ENCODE measurements at places on chromosomes 16 and 17. TPM values are rescaled to one million over a fixed set of nuclear protein-coding genes. Genes with fewer than 3 reads are reported as not detected.
A peak's percentile ranks its signal among the peaks of the same experiment; 100 is the strongest.

- no peak for DNase-seq
- no peak overlapping the region for H3K4me3 ChIP-seq
- H3K27me3 ChIP-seq, result no peaks in the 10 kb centered on the region
- peaks cover 19% of the 10 kb centered on the region for H3K4me1 ChIP-seq
- no peaks in the 10 kb centered on the region for H3K36me3 ChIP-seq
- no peak overlapping the region for H3K27ac ChIP-seq
These were observed 22.3 kb downstream of the SAP30BP start for GRCh38 chr17:75689441-75689873.

GRCh38 chr16:2091547-2092255, 43.9 kb downstream of the TSC2 start:
- no peaks in the 10 kb centered on the region for H3K36me3 ChIP-seq
- peak; percentile 71 for DNase-seq
- no peaks in the 10 kb centered on the region for H3K27me3 ChIP-seq
- H3K4me3 ChIP-seq, result peak overlapping the region; percentile 38

Gene KLHL10
- 0.26 TPM for polyA plus RNA-seq

DNA sequence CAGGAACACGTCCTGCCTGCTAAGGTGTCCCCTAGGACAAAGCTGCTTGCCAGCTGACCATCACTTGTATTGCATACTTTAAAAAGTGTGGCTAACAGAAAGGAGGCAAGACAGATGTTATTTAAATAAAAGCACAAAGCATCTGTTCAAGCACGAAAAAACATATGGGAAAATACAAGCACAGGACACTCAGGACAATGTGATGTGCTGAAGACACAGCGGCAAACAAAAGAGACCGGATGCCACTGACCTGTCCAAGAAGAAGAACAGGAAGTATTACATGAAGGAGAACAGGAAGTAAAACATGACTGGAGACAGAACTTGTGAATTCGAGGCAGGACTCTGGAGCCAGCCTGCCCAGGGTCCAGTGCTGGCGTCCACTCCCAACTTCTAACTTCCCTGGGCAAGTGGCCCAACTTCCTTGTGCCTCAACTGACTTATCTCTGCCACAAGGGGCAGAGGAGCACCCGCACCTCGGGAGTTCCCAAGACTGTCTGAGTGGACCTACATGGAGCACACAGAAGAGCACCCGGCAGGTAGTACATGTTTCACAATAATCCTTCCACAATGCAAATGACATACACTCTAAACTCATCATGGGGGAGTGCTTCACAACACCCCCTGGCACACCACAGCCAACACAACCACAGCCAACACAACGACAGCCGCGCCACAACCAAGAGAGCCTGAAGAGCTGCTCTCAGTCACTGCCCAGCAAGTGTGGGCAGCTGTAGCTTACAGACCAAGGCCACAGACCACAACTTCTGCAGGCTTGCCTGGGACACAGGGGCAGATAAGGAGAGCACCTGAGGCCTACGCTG, 36.6 kb downstream of the ANKRD11 start:
- no peaks in the 10 kb centered on the region for H3K27me3 ChIP-seq
- no peaks in the 10 kb centered on the region for H3K36me3 ChIP-seq
- DNase-seq, result no peak
- H3K27ac ChIP-seq, result no peak overlapping the region
- H3K4me3 ChIP-seq, result no peak overlapping the region
